ENCODE measurements at places on chromosomes 5 and 9.

DNA sequence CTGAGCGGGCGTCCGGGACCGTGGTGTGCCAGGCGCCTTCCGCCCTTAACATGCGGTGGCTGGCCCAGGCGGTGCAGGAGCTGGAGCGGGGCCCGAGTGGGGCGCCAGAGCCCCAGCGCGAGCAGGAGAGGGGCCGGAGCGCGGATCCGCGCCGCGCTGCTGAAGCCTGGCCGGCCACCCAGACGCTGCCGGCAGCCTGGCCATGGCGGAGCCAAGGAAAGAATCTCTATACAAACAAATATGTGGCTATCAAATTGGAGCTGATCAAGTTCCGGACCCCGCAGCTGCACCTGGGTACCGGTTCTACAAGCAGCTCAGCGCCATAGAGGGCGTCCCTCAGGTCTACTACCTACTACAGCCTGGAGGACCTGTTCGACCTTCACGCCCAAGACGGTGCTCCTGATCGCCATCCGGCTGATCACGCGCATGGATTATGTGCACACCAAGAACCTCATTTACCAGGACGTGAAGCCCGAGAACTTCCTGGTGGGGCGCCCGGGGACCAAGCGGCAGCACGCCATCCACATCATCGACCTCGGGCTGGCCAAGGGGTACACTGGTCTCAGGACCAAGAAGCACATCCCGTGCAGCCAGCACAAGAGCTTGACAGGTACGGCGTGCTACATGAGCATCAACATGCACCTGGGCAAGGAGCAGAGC, 55.8 kb downstream of the JAK2 start:
- no peak for DNase-seq

GRCh38 chr5:156375895-156376495, 49.0 kb downstream of the SGCD start:
- DNase-seq, result no peak

GRCh38 chr9:68998812-68999211, 15.1 kb downstream of the PRKACG start:
- DNase-seq, result no peak

DNA sequence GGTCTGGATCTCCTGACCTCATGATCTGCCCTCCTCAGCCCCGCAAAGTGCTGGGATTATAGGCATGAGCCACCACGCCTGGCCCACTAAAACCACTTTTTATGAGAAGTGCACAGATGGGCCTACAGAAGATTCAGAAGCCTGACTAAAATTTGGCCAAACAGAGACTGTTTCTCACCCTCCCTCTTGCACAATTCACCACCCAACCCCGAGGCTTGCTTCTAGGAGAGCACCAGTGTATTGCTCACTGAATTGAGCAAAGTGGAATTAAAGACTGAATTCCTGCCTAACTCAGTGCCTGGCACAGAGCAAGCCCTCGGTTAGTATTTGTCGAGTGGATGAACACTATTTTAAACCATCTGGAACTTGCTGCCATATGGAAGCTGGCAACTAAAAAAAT, 3.4 kb upstream of the DCTN4 start:
- no peak for DNase-seq

GRCh38 chr9:117189121-117189520, 225.7 kb downstream of the ASTN2 start:
- no peak for DNase-seq

Measured in activated CD4-positive, alpha-beta T cell treated with anti-CD3 and anti-CD28 coated beads, Interleukin-2, amount 50 U/mL, for 1 hour (primary cell).